Myometrial cell (primary cell): ENCODE measurements at places on chromosomes 5 and 9. TPM values are rescaled to one million over a fixed set of nuclear protein-coding genes. Genes with fewer than 3 reads are reported as not detected.

The CDH9 gene
- total RNA-seq: not detected in 2 replicates

The KIF4B gene
- total RNA-seq: under 0.01 TPM in 1 of 2 replicates, not detected in the other

The TUBB4B gene
- total RNA-seq: 798 and 901 TPM in 2 replicates

The IL13 gene
- not detected in 2 replicates for total RNA-seq

The ZSWIM6 gene
- total RNA-seq: 3.5 and 6.4 TPM in 2 replicates

The RIMOC1 gene
- total RNA-seq: 12.1 and 14.9 TPM in 2 replicates
